RCC 7860 (cell line): ENCODE measurements at places on chromosomes 16 and 17.

DNA sequence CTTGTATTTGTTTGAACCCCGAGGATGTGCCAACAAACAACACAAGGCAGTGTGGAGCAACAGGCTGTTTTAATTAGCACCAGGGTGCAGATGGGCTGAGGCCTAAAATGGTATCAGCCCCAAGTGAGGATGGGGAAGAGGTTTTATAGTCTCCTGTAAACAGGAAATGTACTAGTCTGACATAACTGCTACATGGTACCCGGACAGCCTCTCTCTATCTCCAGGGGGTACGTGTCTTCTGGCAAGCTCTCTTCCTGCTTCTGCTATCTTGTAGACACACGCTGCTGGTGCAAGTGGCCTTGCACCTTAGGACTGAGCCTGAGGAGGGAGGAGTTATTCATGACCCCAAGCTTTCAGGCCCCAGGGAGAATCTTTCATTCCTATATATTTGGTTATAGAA, 2451.0 kb downstream of the TP53TG3F start:
- no peak for DNase-seq

- DNase-seq, result no peak
Measured at GRCh38 chr17:40598619-40599467, 33.6 kb upstream of the CCR7 start.

DNA sequence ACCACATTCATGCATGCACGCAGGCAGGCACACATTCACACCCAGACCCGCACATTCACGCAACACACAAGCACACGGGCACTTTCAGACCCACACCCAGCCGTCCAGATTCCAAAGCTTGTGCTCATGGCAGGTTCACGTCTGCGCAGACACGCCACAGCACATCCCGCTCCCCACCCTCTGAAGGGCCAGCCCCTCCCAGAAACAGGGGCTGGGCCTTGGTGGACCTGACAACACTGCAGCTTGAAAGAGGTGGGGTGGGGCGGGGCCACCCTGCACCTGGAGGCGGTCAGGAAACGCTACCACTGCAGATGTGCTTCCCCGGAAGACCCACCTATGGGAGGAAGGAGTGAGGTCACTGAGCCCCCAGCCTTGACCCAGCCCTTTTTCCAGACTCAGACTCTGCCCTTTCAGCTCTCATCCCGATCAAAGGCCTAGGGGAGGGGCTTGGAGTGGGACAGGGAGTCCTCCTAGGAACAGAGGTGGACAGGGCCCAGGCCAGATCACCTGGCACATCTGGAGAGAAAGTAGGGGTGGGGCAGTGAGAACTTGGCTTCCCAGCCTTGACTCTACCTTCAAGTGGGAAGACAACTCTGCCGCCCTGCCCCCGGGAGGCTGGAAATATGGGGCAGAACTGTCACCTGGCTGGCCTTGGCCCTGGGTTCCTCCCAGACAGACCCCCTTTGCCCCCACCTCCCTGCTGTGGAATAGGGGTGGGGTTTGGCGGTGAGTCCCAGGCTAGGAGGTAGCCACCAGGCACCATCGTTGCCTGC, 11.0 kb downstream of the P3H4 start:
- peak; percentile 62 for DNase-seq

GRCh38 chr16:88848557-88848956, 8.2 kb downstream of the GALNS start:
- no peak for DNase-seq

DNA sequence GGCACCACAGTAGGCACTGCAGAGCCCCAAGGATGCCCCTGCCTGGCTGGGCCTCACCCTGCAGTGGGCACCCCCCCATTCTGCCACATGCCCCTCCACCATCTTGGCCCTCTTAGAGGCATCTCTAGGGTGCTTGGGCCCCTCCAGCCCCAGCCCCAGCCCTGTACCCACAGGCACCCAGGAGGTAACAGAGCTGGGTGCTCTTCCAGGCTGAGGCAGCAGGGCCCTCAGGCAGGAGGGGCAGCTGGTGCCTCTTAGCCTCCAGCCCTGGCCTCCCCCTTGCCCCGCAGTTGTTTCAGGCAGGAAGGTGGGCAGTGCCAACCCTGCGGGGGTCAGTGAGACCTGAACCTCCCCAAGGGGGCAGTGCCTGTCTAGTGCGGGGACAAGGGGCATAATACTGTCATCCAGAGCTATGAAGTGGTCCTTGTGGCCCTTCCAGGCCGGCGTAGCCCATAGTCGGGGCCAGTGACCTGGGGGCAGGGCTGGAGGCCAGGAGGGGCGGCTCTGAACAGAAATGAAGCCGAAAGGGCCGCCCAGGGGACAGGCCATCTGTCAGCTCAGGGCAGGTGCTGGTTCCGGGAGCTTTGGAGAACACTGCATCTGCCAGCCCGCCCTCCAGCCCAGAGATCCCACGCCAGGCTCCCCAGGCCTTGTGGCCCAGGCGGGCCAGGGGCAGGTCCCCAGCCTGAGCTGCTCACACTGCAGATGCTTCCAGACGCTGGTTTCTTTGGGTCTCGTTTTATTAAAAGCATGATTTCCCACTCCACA, 4.9 kb upstream of the AATK start:
- no peak for DNase-seq

GRCh38 chr17:43393944-43394482, 4.8 kb upstream of the ARL4D start:
- peak; percentile 65 for DNase-seq

GRCh38 chr17:51640108-51640622, 379.8 kb downstream of the UTP18 start:
- DNase-seq, result no peak

- peak; percentile 24 for DNase-seq
Measured at GRCh38 chr17:48100591-48101011, 677 bp downstream of the CBX1 start.

- no peak for DNase-seq
Measured at GRCh38 chr17:57755480-57756070, 10.5 kb upstream of the CCDC182 start.

- no peak for DNase-seq
Measured at GRCh38 chr17:82218349-82219075, 5.9 kb upstream of the CCDC57 start.
